ENCODE measurements at places on chromosomes 7 and 10. TPM values are rescaled to one million over a fixed set of nuclear protein-coding genes. Genes with fewer than 3 reads are reported as not detected.

DNA sequence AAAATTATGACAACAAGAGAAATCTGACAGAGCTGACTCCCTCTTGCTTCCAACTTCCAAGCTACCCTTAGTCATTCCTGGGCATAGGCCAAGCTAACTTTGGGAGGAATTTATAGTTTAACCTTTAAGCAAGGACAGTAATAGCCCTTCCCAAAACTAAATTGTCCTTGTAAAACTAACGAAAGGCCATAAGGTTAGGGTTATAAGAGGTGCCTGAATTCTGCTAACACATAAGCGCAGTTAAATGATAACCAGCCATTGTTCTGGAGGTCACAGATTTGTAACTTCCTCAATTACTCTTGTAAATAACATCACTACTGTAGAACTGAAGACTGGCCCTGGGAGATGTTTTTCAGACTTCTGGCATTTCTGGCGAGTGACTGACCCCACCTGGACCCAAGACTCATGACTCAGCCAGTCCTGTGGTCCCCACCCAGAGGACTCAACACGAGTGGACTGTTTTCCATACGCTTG, 481.2 kb downstream of the KCNMA1 start:
- DNase-seq = no peak

GRCh38 chr10:109374215-109374614, 549.1 kb downstream of the XPNPEP1 start:
- DNase-seq = no peak

GRCh38 chr10:28014651-28015050, 15.8 kb upstream of the ODAD2 start:
- no peak for DNase-seq

- no peak for DNase-seq
These were observed 126.6 kb upstream of the LSM8 start for GRCh38 chr7:118057404-118057803.

GRCh38 chr7:126529833-126530232, 722.9 kb downstream of the GRM8 start:
- no peak for DNase-seq

DNA sequence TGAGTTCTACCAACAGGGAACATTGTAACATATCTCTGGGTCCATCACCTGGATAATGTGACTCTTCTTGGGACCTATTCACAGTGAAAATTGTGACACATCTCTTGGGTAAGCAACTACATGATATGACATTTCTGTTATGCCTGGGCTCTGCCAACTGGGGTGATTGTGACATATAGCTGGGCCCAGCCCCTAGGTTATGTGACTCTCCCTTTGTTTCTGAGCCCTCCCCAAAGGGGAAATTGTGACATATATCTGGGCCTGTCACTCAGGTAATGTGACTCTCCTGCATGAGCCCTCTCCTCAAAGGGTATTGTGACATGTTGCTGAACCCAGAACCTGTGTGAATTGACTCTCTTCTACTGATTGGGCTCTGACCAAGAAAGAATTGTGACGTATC, 22.4 kb upstream of the ZNF107 start:
- no peak for DNase-seq

- peak; percentile 75 for DNase-seq
These were observed 3.4 kb upstream of the CHST12 start for GRCh38 chr7:2399848-2400587.

DNA sequence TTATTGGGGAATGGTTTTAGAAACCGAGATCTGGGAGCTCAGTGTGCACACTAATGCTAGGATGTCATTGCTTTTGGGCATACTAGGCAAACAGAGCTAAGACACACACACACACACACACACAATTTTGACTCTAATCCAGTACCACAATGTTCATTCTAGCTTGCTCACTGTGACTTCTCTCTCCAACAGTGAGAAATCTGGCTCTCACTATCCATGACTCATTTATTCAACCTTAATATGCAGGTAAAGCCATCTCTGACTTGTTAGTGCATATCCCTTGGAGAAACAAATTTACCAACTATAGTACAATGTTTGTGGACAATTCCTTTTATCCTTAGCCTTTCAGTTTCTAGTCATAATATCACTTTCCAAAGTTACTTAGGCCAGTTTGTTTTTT, 5.9 kb upstream of the BMS1 start:
- DNase-seq = no peak

DNA sequence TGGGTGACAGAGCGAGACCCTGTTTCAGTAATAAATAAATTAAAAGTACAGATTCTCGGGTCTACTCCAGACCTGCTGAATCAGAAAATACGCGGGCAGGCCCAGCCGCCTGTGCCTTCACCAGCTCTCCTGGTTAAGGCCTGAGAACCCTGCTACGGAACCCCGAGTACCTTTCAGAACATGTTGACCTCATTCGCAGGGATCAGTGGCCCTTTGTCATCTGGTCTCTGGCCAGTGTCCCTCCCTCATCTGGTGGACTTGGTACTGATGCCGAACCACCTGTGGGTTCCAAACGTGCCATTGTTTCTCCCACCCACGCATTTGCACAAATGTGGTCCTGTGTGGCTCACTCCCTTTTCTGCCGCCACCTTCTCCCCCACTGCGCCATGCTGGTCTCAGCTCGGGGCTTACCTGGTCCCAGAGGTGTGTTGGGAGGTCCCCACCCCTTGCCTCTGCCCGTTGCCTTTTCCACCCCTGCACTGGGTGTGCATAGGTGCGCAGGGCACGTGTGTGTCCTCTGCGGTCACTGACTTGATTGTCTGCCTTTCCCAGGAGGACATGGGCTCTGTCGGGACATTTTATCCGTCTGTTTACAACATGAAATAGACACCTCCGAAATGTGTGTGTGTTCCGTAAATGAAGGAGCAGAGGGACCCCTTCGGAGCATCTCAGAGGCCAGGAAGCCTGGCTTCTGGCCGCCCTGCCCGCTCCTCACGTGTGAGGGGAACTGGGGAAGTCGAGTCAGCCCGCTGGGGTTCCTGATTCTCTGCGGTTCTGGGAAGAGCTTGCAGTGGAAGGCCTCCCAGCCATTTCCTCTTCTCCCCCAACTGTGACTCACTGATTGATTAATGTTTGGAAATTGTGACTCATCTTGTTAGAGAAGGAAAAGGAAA, 135.2 kb downstream of the CUX1 start:
- peak; percentile 60 for DNase-seq

- no peak for DNase-seq
These were observed 377.1 kb upstream of the DPP6 start for GRCh38 chr7:153675131-153675530.

DNA sequence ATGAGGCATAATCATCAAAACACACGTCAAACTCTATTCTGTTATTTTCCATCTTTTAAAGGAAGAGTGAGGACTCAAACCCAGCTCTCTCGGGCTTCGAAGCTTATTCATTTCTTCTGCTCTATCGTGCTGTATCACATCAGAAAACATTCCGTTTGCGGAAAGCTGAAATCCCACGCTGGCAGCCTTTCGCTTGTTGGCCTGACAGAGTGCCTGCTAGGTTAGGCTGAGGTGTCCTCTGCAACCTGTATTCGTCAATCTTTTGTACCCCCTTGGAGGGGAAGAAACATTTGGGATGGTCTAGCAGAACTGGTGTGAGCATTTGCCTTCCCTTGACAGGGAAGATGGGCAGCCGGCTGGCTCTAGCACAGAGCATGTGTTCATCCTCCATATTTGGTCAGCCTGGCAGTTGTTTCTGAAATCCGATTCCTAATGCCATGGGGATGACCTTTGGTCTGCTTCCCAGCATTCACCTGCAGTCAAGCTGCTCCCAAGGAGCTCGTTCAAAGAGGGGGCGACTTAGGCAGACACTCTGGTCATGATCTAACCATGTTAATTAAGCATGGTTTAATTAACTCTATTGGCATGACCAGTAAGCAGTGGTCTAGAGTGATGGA, 55.2 kb downstream of the TACC2 start:
- DNase-seq = no peak

- DNase-seq = no peak
These were observed 17.5 kb downstream of the DNAJC9 start for GRCh38 chr10:73229567-73229966.

- DNase-seq = no peak
These were observed 3.8 kb upstream of the TECTB start for GRCh38 chr10:112279433-112279832.

- DNase-seq = no peak
These were observed 118.3 kb downstream of the FAM53B start for GRCh38 chr10:124625831-124626238.

DNA sequence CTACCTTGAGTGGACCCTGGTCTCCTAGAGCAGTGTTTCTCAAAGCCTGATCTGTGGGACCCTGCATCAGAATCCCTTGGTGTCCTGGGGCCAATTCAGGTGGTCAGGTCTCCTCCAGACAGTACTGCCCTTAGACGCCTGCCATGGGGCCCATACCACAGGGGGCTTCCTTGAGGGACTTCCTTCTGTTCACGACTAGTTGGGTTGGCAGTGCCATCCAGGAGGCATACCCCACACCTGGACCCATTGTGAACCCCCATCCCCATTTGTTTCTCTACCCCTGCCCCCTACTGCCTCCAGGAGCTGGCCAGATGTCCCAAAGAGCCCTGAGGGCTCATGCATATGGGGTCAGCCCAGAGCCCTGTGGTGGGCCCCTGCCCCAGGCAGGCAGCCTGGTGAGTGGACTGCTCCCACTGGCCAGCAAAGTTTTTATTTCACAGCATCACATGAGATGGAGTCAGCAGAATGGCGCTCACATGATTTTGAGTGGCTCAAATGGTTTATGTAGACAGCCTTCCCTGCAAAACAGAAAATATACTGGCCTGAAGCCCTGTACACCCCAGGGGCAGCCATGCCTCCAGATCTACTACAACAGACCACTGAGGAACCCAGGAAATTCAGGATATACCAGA, 259.9 kb upstream of the ZMIZ1 start:
- DNase-seq = no peak

- DNase-seq = no peak
These were observed 24.0 kb upstream of the KIF20B start for GRCh38 chr10:89677341-89677740.

DNA sequence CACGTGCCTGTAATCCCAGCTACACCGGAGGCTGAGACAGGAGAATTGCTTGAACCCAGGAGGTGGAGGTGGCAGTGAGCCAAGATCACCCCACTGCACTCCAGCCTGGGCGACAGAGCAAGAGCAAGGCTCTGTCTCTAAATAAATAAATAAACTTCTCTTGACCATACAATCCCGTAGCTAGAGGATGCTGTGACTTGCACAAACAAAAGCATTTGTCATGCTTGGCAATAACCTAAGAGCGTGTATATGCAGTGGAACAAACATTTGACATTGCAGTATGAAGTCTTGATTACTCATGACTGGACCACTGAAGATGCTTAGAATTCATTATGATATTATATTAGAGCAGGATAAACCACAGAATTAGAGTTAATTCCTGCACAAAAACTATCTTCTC, 1.4 kb upstream of the C7orf57 start:
- no peak for DNase-seq

DNA sequence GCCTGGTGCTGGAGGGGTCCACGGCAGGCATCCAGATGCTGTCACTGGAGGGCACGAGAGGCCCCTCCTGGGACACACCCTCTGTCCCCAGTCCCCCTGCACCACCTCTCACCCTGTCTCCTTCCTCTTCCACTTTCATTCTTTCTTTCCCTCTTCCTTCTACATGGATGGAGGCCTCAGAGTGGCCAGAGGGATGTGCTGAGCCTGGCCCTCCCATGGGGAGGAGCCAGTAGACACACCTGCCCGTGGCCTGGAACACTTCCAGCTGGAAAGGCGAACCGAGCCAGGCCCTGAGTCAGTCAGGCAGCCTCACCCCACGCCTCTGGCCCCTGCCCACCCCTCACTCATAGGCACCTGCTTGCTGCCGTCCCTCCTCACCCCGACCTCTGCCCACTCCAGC, 55.9 kb upstream of the MXI1 start:
- DNase-seq = no peak

GRCh38 chr10:52965938-52966401, 193.4 kb upstream of the MBL2 start:
- DNase-seq = no peak

GRCh38 chr7:16554518-16555236, 28.1 kb downstream of the LRRC72 start:
- DNase-seq = no peak

GRCh38 chr7:92246360-92247101, 757 bp downstream of the ANKIB1 start:
- DNase-seq = peak; percentile 20

- DNase-seq = peak; percentile 48
These were observed 520.2 kb upstream of the ZWINT start for GRCh38 chr10:56881218-56881617.

DNA sequence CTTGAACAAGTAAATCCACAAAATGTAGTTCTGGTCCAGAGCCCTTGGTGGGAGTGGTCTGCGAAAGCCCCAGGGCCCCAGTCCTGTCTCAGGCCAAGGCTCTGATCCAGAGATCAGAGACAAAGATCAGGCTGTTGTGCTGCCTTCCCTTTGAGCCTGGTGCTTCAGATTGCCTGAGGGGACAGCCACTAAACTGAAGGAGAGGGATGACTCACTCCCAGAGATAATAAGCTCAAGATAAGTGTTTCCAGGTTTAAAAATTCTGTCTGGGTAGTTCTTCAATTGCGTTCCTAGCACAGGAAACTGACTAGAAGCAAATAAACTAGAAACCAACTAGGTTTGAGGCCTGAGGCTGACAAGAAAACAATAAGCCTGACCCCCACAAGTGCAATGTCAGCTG, 190.2 kb downstream of the RAMP3 start:
- DNase-seq = peak; percentile 12

DNA sequence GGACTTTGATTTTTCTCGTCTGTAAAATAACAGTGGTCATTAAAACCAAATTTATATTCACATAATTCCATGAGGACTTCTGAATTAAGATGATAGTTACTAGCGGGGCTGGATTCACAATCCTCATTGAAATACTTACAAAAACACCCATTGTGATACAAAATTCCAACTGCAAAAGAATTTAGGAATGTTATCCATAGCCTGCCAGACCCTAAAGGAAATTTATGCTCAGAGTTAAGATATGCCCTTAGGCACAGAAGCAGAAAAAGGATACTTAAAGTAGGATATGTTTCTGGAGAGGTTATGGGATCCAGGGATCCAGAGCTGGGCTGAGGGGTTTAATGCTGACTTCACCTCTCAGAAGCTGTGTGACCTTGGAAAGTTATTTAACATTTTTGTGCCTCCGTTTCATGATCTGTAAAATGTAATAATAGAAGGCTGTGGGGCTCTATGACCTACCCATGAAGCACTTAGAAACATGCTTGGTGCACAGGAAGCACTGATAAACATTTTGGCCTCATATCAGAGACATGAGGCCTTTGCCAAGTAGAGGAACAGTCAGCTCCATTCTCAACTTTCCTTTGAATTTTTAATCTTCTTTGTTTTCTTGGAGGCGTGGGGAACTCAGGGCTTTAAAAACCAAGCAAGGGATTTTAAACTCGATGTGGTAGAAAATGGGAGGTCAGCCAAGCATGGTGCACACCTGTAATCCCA, 744.7 kb downstream of the KCNMA1 start:
- DNase-seq = no peak

The ARHGEF5 gene
- 21.7 TPM for polyA plus RNA-seq

The MRLN gene
- polyA plus RNA-seq = 0.60 TPM

The UTF1 gene
- not detected for polyA plus RNA-seq

The SLC26A3 gene
- polyA plus RNA-seq = not detected

The DGKI gene
- 0.34 TPM for polyA plus RNA-seq

Measured in left lung (tissue), 14 donors.